ENCODE measurements at places on chromosomes 12 and 14.

DNA sequence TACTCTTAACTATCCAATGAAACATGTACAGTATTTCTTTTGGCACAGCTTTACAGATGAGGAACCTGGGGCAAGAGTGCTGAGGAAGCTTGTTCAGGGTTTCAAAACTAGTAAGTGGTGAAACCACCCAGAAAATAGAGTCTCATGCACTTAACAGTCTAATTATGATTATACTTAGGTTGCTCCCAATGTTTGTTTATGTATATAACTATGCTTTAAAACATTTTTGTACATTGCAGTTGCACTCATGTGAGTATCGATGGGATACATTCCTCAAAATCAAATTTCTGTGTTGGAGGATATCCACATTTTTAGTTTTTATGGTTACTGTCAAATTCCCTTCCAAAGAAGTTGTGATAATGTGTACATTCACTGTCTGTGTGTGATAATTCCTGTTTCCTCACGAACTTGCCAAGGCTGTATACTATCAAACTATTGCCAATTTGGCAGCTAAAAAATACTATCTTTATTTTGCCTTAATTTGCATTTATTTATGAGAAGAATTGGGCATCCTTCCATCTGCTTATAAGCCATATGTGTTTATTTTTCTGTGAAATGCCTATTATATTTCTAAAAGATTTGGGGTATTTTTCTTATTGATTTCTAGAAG is 143.9 kb upstream of the SSTR1 start:
- no peak for DNase-seq

DNA sequence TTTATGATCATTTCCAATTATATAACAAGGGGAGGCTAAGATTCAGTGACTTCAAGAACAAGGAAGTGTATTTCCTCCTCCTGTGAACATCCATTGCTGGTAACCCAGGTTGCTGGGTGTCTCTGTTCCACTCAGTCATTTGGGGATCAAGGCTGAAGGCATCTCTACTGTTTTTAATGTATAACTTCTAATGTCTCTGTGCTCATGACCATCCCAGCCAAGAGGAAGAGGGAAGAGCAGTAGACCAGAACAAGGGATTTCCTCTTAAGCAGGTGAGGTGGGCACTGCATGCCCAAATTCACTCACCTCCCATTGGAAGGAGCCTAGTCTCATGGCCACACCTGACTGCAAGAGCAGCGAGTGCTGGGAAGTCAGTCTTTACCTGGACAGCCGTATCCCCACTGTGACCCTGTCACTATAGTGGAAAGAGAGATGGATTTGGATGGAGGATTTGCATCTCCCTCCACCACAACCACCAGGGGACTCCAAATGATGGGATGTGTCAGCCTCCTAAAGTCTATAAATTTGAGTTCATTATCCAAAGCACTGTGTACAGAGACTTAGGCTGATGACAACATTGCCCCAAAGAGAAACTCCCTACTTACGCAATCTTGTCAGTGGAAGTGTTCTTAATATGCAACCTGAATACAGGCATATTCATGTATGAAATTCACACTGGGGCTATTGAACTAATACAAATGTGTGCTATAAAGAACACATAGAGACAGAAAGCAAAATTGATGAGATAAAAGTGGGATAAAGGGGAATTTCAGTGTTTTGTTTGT is 368.7 kb downstream of the TMEM132D start:
- no peak for DNase-seq

- DNase-seq = no peak
These were observed 21.0 kb upstream of the MYBPC1 start for GRCh38 chr12:101573743-101574142.

- no peak for DNase-seq
These were observed 2.3 kb downstream of the ANKRD9 start for GRCh38 chr14:102507081-102507856.

DNA sequence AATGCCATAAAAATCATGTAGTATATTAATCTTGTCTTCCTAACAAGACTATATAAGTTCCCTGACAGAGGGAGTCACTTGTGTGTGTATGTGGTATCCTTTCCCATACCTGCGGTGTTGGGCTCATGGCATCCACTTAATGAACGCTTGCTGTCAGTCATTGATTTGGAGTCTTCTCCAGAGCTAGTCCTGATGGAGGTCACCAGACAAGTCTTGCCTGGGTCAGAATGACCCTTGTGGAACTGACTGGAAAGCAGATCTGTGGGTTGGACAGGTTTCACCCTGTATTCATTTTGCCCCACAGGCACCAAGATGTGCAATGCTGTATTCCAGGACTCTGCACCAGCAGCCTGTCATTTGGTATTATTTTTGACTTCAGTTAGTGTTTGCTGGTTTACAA is 27.3 kb upstream of the WNK1 start:
- DNase-seq = no peak

DNA sequence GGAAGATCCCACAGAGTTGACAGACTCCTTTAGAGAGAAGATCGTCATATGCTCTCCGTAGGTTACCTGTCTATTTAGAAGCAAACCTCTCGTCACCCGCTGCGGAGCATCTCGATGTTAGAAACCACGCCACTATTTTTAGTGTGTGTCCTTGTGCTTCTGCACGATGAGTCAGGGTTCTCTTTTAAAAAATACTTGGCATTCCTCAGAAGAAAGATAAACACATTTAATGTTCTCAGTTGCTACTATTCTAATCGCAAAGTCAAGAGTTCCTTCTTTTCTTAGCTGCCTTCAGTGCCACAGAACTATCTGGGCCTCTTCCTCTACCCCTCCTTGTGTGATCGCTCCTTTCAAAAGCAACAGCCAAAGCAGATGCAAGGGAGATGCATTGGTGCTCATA is 192.4 kb downstream of the PELI2 start:
- DNase-seq = no peak

- DNase-seq = no peak
These were observed 92.5 kb downstream of the DPF3 start for GRCh38 chr14:72801381-72801812.

- DNase-seq = no peak
These were observed 20.8 kb upstream of the PYROXD1 start for GRCh38 chr12:21416511-21417121.

DNA sequence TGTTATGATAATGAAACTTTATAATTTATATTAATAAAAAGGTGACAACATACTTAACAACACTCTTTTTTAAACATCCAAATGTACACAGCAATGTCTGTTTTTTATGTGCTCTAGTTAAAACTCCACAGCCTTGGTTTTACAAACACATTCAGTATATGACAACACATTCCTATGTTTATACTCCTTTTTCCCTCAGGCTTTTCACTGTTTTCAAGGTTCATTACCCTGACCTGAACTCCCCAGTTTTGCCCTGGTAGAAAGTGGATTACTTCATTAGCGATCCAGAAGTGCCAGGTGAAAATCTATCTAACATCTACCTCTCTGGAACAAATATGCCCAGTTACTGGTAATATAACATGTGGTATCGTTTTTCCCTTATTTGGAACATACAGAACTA is 340.2 kb upstream of the DDHD1 start:
- no peak for DNase-seq

- DNase-seq = no peak
These were observed 11.9 kb downstream of the KCNH3 start for GRCh38 chr12:49550693-49551252.

- DNase-seq = no peak
These were observed 54.9 kb downstream of the TRMT5 start for GRCh38 chr14:60926002-60926401.

- peak; percentile 77 for DNase-seq
These were observed 26.9 kb downstream of the ZFC3H1 start for GRCh38 chr12:71636704-71637115.

- DNase-seq = no peak
These were observed 88.2 kb downstream of the TMTC3 start for GRCh38 chr12:88230271-88230670.

- no peak for DNase-seq
These were observed 122.7 kb downstream of the SSPN start for GRCh38 chr12:26317942-26318575.

GRCh38 chr14:71610797-71611196 is 321.4 kb upstream of the RGS6 start:
- no peak for DNase-seq

DNA sequence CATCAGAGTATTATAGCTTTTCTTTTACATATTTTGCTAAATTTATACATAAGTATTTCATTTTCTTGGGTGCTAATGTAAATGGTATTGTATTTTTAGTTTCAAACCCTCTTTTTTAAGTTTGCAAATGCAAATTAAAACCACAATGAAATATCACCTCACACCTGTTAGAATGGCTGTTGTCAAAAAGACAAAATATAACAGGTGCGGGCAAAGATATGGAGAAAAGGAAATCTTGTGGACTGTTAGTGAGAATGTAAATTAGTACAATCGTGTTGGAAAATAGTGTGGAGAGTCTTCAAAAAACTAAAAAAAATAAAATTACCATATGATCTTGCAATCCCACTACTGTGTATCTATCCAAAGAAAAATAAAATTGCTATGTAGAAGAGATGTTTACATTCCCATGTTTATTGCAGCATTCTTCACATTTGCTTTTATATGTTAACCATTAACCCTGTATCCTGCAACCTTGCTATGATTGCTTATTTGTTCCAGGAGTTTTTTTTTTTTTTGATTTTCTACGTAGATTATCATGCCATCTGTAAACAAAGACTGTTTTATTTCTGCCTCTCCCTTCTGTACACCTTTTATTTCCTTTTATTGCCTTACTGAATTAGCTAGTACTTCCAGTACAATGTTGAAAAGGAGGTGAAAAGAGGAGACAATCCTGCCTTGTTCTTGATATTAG is 405.4 kb upstream of the MIS18BP1 start:
- DNase-seq = no peak

DNA sequence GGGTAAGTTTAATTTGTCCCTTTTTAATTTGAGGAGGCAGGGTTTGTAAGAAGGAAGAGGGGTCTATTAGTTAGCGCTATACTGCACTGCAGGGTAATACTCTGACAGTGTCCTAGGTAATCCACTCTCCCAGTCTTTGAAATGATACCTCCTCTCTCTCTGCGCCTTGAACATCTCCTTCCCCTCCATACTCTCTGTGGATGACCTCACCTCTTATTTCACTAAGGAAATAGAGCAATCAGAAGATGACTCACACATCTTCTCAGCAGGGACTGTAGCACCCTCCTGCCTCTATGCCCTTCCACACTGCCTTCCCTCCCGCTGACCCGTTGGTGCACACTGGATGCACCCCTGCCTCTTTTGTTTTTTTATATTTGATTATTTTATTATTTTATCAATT is 94.2 kb downstream of the GRIP1 start:
- DNase-seq = no peak

DNA sequence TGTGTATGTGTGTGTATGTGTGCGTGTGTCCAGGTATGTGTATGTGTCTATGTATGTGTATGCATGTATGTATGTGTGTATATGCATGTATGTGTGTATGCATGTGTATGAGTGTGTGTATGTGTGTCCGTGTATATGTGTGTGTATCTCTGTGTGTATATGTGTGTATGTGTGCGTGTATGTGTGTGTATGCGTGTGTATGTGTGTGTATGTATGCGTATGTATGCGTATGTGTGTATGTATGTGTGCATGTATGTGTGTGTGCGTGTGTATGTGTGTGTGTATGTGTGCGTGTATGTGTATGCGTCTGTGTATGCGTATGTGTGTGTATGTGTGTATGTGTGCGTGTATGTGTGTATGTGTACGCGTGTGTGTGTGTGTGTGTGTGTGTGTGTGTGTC is 31.6 kb downstream of the CHST11 start:
- no peak for DNase-seq

- no peak for DNase-seq
These were observed 645.2 kb downstream of the VRK1 start for GRCh38 chr14:97442363-97442762.

GRCh38 chr14:104972301-104973134 is 5.7 kb downstream of the AHNAK2 start:
- DNase-seq = no peak

DNA sequence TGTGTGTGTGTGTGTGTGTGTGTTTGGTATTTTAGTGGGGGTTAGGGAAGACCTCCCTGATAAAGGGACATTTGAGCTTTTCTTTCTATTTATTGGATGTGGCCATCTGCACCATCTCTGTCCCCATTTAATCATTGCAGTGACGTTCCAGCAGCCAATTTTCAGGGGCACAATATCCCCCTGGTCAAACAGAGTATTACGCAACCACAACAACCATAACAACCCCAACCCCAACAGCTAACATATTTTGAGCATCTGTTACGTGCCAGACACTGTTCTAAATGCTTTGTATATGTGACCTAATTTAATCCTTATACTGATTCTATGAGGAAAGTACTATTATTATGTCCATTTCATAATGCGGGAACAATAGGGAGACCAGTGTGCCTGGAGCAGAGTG is 87.4 kb downstream of the TTC8 start:
- no peak for DNase-seq

- DNase-seq = peak; percentile 76
These were observed 1.5 kb downstream of the TCP11L2 start for GRCh38 chr12:106304001-106304421.

DNA sequence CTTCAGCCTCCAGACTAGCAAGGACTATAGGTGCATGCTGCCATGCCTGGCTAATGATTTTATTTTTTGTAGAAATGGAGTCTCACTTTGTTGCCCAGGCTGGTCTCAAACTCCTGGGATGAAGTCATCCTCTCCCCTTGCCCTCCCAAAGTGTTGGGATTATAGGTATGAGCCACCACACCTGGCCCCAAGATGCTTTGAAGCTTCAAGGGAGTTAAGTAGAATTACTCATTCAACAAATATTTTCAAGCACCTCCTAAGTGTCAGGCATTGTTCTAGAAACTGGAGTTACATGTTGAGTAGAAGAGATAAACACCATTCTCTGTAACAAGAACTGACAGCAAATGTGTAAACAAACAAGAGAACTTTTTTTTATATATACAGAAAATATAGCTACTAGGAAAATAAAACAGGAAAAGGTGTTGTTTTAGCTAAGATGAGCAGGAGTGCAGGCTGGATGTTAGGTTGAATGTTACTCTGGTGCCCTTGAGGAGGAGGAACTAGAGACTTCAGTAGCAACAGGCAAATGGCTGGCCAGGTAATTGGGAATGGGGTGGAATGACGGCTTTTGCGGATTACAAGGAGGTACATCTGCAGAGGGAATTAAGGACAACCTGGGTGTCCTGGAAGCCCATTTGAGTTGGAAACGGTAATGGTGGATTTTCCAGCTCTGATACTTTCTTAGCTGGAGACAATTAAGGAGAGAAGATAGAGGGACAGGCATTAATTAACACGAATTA is 32.0 kb upstream of the CFAP54 start:
- DNase-seq = no peak

GRCh38 chr12:6772726-6773589 is 638 bp downstream of the LAG3 start:
- DNase-seq = no peak

DNA sequence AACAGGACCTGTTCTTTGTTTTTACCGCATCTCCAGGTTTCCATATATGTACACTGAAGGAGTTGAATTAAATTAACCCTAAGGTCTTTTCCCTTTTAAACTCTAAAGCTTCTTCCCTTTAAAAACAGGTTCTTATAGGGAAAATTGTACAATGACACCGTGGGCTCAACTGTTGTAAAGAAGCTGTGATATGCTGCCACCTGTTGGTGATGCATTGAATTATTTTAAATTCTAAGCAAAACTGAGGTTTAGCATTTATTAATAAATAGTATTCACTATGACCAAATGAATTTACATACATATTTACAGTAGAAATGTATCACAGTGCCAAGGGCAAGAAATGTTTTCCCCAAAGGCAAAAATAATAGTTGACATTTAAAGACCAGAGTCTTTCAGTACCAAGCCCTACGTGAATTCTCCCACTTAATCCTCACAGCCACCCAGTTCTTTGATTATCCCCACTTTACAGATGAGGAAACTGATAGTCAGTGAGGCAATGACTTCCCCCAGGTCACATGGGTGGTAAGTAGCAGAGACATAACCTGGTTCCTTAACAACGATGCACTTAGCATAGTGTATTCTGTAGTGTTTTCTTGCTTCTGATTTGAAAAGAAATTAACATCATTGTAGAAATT is 35.7 kb upstream of the TMEM263 start:
- peak; percentile 55 for DNase-seq
